NCI-H1417 treated with DMSO at 0.1 percent for 48 hours (cell line): ENCODE measurements at places on chromosomes 2 and 18.
A peak's percentile ranks its signal among the peaks of the same experiment; 100 is the strongest.

- DNase-seq: peak; percentile 81
Measured at GRCh38 chr18:63264871-63265270, 54.7 kb downstream of the BCL2 start.

DNA sequence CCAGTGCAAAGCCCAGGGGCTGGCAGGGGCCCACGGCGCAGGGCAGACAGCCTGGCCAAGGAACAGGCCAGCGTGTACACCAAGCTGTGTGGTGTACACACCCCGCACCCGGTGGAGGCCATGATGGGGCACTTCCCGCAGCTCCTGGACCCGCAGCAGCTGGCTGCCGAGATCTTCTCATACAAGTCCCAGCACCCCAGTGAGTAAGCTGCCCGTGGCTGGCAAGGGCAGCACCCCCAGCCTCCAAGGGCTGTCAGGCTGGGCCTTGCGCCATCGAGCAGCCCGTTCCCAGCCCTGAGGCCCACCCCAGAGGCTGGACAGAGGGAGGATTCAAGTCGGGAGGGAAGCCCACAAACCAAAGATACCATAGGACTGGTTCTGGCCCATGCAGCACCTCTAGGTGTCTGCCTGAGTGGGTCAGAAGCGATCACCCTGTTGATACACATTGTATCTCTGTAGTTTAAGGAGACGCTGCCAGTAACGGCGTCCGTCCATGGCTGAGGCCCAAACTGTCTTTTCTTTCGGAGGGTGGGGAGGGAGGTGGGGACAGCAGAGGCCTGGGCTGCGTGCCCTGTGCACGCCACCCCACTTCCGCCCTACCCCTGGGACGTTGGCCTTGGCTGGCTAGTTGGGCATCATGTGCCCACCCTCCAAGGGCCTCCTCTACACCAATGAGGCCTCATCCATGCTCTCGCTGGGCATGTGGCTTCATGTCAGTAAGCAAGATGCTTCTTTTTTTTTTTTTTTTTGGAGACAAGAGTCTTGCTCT is 16.8 kb upstream of the MTERF4 start:
- no peak for DNase-seq

GRCh38 chr2:63425606-63426005 is 162.7 kb downstream of the WDPCP start:
- DNase-seq: no peak

DNA sequence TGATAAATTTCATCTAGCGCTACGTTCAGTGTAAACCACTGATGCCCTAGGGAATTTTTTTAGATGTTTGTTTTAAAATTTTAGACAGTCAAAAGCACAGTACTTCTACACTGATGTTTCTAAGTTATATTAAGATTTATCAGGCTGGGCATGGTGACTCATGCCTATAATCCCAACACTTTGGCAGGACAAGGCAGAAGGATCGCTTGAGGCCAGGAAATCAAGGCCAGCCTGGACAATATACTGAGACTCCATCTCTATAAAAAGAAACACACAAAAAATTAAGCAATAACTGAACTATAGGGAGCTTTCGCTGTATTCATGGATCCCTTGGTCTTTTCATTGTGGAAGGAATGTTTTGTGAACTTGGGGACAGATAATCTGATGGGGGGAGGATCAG is 50.6 kb upstream of the MAPRE2 start:
- no peak for DNase-seq

GRCh38 chr2:240226672-240227537 is 86.4 kb upstream of the OTOS start:
- no peak for DNase-seq

DNA sequence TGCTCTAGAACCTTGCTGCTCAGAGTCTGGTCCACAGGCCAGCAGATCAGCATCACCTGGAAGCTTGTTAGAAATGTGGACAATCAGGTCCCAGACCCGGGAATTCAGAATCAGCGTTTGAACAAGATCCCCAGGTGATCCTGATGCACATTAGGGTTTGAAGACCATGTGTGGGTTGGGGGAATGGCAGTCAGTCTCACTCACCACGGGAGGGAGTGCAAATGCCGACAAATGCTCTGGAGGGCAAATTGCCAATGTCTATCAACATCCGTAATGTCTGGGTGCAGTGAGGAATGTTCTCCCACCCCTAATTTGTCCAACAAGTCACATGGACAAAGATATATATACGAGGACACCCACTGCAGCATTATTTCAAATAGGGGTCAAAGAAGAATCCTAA is 34.5 kb downstream of the INPP5D start:
- no peak for DNase-seq
